ENCODE measurements at places on chromosomes 4 and X. TPM values are rescaled to one million over a fixed set of nuclear protein-coding genes. Genes with fewer than 3 reads are reported as not detected.

DNA sequence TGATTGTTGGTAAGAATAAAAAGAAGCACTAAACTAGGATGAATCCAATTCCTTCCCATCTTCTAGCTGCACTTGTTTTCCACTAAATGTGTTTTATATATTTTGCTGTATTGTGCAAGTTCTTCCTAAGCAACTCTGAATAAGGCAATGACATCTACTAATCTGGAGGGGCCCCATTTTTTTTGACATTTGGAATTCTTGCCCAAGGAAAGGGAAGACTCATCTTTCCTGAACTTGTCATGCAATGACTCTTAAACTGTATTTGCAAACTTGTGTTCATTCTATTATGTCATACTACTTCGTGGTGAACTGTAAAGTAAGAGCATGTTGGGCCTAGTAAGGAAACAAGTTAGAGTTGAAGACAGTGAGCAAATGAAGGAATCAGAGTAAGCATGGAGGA, 45.9 kb downstream of the FREM3 start:
- H3K4me3 ChIP-seq: no peak overlapping the region
- no peak overlapping the region for H3K27ac ChIP-seq
- H3K36me3 ChIP-seq: no peaks in the 10 kb centered on the region
- no peak for DNase-seq

DNA sequence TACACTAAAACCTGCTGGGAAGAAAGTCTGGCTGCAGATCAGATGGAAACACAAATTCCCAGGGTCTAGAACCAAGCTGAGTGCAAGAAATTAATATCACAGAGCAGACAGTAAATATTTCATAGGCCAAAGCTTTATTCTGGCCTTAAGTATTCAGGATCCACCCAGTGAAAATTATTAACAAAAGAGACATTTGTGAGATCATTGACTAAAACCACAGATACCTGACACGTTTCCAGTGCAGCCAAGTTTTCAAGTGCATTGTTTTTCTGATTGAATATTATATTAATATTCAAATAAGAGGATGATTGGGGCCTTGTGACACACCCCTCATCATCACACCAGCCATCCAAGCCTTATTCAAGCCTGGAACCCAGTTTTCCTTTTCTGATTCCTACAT, 10.3 kb downstream of the ELOVL6 start:
- no peaks in the 10 kb centered on the region for H3K36me3 ChIP-seq
- H3K4me3 ChIP-seq: no peak overlapping the region
- no peaks in the 10 kb centered on the region for H3K27me3 ChIP-seq
- peak; percentile 29 for DNase-seq
- no peaks in the 10 kb centered on the region for H3K4me1 ChIP-seq
- no peak overlapping the region for H3K27ac ChIP-seq

DNA sequence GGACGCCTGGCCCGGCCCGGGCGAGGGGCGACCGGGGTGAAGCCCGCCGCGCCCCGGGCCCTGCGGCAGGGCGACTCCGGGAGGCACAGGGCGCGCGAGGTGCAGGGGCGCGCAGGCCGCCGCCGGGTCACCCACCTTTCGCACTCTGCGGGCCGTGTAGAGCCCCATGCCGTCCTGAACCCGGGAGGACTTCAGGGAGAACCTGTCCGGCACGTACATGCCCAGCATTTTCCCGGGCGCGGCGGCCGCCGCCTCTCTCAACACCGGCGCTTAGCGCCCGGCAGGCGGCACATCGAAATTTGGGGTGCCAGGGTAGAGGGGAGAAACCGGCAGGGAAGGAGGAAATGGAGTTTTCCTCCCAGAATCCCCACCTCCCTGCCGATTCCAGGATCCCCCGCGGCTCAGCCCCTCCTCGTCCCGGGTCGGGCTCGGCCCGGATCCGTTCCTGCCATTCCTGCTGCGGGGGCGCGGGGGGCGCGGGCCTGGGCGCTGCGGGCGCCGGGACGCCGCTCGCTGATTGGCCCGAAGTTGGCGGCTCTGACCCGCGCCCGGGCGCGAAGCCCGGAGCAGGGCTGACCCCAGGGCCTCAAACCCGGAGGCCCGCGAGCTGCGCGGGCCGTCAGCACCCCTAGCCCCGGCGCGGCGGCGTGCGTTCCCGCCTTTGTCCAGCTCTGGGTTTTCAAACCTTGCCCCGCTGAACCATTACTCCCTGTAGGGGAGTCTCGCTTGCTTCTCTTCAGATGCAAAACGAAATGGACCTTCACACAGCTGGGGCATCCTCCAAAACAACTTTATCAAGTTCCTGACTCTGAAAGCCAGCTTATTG, at the start of gene PRDM5:
PRDM5 (minus strand) TSS at position 346 of the 826 bp plus-strand sequence; CDS start at position 228, 118 bp downstream.
- peak within 1 kb of the TSS; percentile 93 for H3K27ac ChIP-seq
- peaks cover 23% of the 10 kb centered on the region for H3K4me1 ChIP-seq
- no peak for DNase-seq

GRCh38 chr4:165709516-165709915, 163.5 kb upstream of the TLL1 start:
- no peak overlapping the region for H3K27ac ChIP-seq
- no peaks in the 10 kb centered on the region for H3K36me3 ChIP-seq
- H3K27me3 ChIP-seq: no peaks in the 10 kb centered on the region
- peaks cover 13% of the 10 kb centered on the region for H3K4me1 ChIP-seq

DNA sequence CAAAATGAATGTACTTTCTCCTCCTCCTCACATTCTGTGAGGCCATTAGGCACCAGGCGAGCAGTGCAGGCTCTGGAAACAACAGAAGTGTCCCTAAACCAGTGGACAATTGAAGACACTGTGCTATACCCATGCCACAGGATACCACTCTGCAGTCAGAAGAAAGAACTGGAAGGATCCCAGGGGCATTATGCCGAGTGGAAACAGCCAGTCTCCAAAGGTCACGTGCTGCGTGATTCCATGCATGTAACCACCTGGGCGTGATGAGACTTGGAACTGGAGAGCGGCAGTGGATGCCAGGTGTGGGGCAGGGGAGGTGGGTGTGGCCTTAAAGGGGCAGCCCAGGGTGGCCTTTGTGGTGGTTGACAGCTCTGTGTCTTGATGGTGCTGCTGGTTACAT, 139.4 kb downstream of the EVC2 start:
- H3K4me3 ChIP-seq: no peak overlapping the region
- no peak overlapping the region for H3K27ac ChIP-seq
- H3K36me3 ChIP-seq: peaks cover 5% of the 10 kb centered on the region
- peak; percentile 68 for DNase-seq
- no peaks in the 10 kb centered on the region for H3K27me3 ChIP-seq

DNA sequence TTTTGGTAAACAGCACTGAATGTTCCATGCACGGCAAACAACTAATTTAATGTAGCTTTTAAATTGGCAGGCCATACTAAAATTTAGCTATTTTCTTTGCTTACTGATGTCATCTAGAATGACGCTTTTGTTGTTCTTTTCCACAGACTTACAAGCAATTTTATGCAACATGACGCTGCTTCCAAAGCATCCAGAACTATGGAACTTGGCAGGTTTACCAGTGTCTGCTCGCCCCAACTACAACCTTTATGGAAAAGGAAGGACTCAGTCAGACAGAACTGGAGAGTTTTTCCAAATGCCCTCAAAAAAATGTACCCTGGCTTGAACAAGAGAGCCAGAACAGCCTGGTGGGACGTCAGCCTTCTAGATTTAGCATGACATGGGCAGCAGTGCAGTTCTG, 58.7 kb downstream of the ANOS1 start:
- no peaks in the 10 kb centered on the region for H3K27me3 ChIP-seq
- H3K4me3 ChIP-seq: no peak overlapping the region
- no peaks in the 10 kb centered on the region for H3K36me3 ChIP-seq
- no peak for DNase-seq

DNA sequence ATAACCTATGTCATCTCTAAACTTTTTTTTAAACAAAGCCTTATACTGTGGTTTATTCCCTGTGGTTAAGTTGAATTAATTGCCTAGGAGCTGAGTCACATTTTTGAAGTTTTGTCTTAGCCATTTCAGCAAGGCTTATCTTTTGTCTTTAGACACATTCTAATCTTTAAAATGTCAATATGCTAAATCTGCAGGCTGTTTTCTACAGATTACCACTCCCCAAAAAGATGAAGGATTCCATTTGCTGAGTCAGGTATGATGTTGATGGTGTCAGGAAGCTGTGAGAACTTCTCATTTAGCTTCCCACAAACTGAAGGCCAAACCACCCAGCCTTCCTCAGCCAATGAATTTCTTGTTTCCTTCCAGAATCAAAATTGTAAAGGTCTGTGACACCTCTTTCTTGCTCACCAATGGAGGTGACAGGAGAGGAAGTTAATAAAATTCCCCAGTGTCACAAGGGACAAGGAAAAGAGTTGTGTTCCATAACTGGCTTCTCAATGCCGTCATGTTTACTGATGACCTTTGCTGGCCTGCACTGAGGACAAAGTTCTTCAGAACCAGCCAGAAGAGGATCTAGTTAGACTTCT, 3.7 kb upstream of the CXCL6 start:
- H3K27me3 ChIP-seq: no peaks in the 10 kb centered on the region
- H3K27ac ChIP-seq: no peak overlapping the region
- H3K4me1 ChIP-seq: peaks cover 10% of the 10 kb centered on the region
- no peak overlapping the region for H3K4me3 ChIP-seq
- DNase-seq: no peak
- no peaks in the 10 kb centered on the region for H3K36me3 ChIP-seq

- no peak overlapping the region for H3K4me3 ChIP-seq
- H3K36me3 ChIP-seq: no peaks in the 10 kb centered on the region
- H3K4me1 ChIP-seq: peaks cover 33% of the 10 kb centered on the region
- no peaks in the 10 kb centered on the region for H3K27me3 ChIP-seq
- DNase-seq: no peak
- no peak overlapping the region for H3K27ac ChIP-seq
These were observed 33.1 kb downstream of the TET2 start for GRCh38 chr4:105179539-105180401.

DNA sequence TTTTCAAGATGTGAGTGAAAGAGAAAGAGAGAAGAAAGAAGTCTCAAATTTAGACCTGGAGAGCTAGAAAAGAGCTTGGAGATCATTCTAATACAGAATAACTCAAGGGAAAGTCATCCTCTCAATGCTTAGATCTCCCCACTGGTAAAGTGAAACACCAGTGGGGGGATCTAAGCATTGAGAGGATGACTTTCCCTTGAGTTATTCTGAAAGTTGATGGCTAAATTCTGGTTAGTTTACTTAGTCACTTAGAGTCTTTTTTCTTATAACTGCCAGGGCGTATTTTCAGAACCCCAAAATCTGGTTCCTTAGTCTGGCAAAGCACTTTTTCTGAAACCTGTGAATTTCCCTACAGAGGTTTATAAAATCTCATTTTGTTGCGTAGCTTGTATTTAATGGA, 198.6 kb downstream of the ARHGAP24 start:
- peaks cover 8% of the 10 kb centered on the region for H3K4me1 ChIP-seq
- no peak for DNase-seq
- H3K36me3 ChIP-seq: no peaks in the 10 kb centered on the region
- no peak overlapping the region for H3K4me3 ChIP-seq

- no peak overlapping the region for H3K4me3 ChIP-seq
- no peaks in the 10 kb centered on the region for H3K27me3 ChIP-seq
- H3K36me3 ChIP-seq: no peaks in the 10 kb centered on the region
- DNase-seq: no peak
These were observed 54.4 kb downstream of the SOD3 start for GRCh38 chr4:24849756-24850155.

- no peaks in the 10 kb centered on the region for H3K4me1 ChIP-seq
- H3K27ac ChIP-seq: no peak overlapping the region
- DNase-seq: no peak
- no peak overlapping the region for H3K4me3 ChIP-seq
These were observed 190.1 kb upstream of the GPRIN3 start for GRCh38 chr4:89497517-89498308.

DNA sequence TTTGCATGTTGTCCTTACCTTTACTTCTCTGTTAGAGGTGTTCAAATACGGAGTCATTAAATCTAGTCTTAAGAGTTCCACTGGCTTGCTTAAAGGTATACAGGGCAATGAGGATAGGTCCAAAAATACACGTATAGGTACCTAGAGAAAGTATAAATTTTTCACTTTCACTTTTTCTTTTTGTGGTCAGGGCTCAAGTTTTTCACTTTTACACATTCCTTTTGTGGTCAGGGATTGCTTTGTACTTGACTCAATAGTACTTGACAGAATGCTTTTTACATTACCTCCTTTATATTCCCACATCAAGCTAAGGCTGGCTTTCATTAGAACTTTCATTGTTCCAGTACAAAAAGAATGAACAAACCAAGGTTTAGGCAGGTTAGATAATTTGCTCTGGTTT, 21.7 kb downstream of the TMEM184C start:
- DNase-seq: no peak
- no peak overlapping the region for H3K27ac ChIP-seq
- H3K36me3 ChIP-seq: peaks cover 56% of the 10 kb centered on the region
- H3K27me3 ChIP-seq: no peaks in the 10 kb centered on the region
- H3K4me1 ChIP-seq: no peaks in the 10 kb centered on the region

DNA sequence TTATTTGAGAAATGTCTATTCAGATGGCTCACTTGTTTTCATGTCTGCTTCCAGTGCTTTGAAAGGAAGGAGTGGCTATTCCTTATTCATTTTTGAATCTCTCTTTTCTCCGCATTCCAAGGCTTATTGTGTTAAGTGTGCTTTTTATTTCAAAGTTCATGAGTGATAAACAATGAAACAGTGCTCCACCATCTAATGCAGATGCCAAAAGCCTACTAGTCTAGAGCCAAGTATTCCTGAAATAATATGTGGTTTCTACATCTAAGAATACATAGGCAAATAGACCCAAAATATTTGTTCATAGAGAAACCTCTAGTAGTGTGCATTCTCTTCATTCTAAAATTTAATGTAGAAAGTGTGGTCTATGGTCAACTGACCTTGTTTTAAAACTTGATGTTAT, 187.3 kb downstream of the GABRB1 start:
- no peak overlapping the region for H3K27ac ChIP-seq
- no peak overlapping the region for H3K4me3 ChIP-seq
- no peaks in the 10 kb centered on the region for H3K27me3 ChIP-seq
- H3K36me3 ChIP-seq: no peaks in the 10 kb centered on the region
- DNase-seq: no peak

DNA sequence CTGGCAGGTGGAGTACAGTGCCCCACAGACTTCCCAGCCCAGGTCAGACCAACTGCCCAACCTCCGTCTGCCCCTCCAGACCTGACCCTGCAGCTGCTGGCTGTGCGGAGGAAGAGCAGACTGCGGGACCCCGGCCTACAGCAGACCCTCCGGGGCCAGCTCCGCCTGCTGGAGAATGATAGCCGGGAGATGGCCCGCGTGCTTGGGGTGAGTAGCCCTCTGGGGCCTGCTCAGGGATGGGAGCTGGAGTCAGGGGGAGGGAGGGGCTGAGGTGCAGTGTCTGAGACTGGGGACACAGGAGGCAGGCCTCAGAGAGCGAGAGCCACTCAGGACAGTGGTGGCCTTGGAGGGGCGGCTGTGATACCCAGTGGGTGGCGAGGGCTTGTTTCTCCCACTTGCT, 13.5 kb downstream of the SH3TC1 start:
- no peaks in the 10 kb centered on the region for H3K36me3 ChIP-seq
- H3K27ac ChIP-seq: no peak overlapping the region
- H3K27me3 ChIP-seq: no peaks in the 10 kb centered on the region
- peaks cover 13% of the 10 kb centered on the region for H3K4me1 ChIP-seq
- no peak overlapping the region for H3K4me3 ChIP-seq

GRCh38 chrX:41150043-41150442, 64.8 kb downstream of the USP9X start:
- peaks cover 86% of the 10 kb centered on the region for H3K36me3 ChIP-seq
- no peak overlapping the region for H3K27ac ChIP-seq
- no peak overlapping the region for H3K4me3 ChIP-seq
- peaks cover 22% of the 10 kb centered on the region for H3K4me1 ChIP-seq
- no peaks in the 10 kb centered on the region for H3K27me3 ChIP-seq

Gene DCAF12L2
- total RNA-seq: 1.4 TPM

Gene GUCY1A1
- total RNA-seq: 59.8 TPM

Gene PDE6B
- total RNA-seq: 5.8 TPM

Gene MAGEB17
- 2.1 TPM for total RNA-seq

Gene RPS3A
- 4,454 TPM for total RNA-seq

Gene SHROOM2
- total RNA-seq: 2.7 TPM

Gene LRCH2
- 15.9 TPM for total RNA-seq

Gene PPP2R2C
- 1.2 TPM for total RNA-seq

Gene TCEAL6
- not detected for total RNA-seq

Gene DAPP1
- total RNA-seq: 2.5 TPM

Gene CXorf65
- not detected for total RNA-seq

Measured in esophagus muscularis mucosa (tissue), 4 donors.